ENCODE measurements at places on chromosomes 5 and 9. TPM values are rescaled to one million over a fixed set of nuclear protein-coding genes. Genes with fewer than 3 reads are reported as not detected.

MRPL50 gene
- total RNA-seq, result 21.3 TPM

PRXL2C gene
- total RNA-seq, result 7.9 TPM

MYMK gene
- total RNA-seq, result not detected

NEUROG1 gene
- not detected for total RNA-seq

HAVCR2 gene
- total RNA-seq, result 8.1 TPM

HARS2 gene
- total RNA-seq, result 68.0 TPM

SH3TC2 gene
- not detected for total RNA-seq

PDLIM4 gene
- total RNA-seq, result not detected

GRCh38 chr9:114372921-114373448, 14.8 kb downstream of the AKNA start:
- H3K27me3 ChIP-seq, result no peaks in the 10 kb centered on the region
- peak overlapping the region; percentile 61 for H3K4me3 ChIP-seq
- peak overlapping the region; percentile 92 for H3K27ac ChIP-seq
- peaks cover 93% of the 10 kb centered on the region for H3K4me1 ChIP-seq

- H3K27me3 ChIP-seq, result no peaks in the 10 kb centered on the region
- no peaks in the 10 kb centered on the region for H3K36me3 ChIP-seq
- H3K27ac ChIP-seq, result no peak overlapping the region
Observed at GRCh38 chr5:175609526-175609925, 48.3 kb upstream of the HRH2 start.

- H3K27ac ChIP-seq, result no peak overlapping the region
- H3K36me3 ChIP-seq, result no peaks in the 10 kb centered on the region
- peak overlapping the region; percentile 57 for H3K4me3 ChIP-seq
Observed at GRCh38 chr9:127396253-127396807, 639 bp upstream of the SLC2A8 start.

DNA sequence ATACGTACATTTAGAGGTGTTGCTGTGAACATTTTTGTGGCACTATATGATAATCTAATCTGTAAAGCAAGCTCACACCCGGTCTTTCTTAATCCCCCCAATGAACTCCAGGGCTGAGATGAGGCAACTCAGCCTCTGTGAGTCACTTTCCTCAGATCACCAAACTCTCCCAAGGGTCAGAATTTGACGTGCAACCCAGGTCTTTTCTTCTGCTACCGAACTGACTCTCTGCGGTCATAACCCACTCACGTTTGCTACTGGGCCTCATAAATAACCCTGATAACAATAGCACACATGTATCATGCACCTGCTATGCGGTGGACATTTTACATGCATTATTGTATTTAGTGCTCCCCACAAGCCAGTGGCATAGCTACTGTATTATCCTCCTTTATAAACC, 153.1 kb downstream of the DROSHA start:
- H3K4me3 ChIP-seq, result no peak overlapping the region
- H3K27ac ChIP-seq, result no peak overlapping the region
- H3K36me3 ChIP-seq, result no peaks in the 10 kb centered on the region
- no peak for DNase-seq
- H3K4me1 ChIP-seq, result no peaks in the 10 kb centered on the region
- peaks cover 1% of the 10 kb centered on the region for H3K27me3 ChIP-seq

DNA sequence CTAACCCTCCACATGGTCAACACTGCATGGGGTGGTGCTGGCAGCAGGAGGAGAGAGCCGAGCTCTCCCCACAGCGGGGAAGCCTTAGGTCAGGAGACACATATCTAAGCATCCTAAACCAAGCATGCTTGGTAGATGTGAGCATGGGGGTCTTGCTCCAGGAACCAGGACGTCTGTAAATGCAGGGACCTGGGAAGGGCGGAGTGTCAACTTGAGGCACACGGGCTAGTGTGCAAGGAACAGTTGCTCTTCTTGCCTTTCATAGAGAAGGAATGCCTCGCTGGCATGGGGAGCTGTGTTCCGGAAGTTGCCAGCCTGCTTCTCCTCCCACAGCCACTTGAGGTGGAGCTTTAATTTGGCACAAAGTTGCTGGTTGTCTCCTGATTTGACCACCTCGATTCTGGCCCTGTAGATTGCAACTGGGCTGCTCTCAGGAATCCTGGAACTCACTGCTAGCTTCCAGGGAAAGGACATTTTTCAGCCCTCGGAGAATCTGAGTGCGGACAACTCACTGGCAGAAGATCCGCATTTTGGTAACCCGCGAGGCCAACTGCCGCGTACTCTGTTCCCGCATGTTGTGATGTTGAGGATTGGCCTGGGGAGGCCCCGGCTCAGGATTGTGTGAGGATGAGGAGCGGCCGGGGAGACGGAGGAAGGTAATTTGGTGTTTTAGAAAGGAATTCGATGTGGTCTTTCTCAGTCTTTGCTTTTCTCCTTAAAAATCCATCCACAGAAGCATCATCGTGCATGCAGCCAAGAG, 370.3 kb upstream of the IRX1 start:
- H3K4me1 ChIP-seq, result no peaks in the 10 kb centered on the region
- no peaks in the 10 kb centered on the region for H3K36me3 ChIP-seq
- DNase-seq, result no peak
- no peaks in the 10 kb centered on the region for H3K27me3 ChIP-seq
- no peak overlapping the region for H3K27ac ChIP-seq

DNA sequence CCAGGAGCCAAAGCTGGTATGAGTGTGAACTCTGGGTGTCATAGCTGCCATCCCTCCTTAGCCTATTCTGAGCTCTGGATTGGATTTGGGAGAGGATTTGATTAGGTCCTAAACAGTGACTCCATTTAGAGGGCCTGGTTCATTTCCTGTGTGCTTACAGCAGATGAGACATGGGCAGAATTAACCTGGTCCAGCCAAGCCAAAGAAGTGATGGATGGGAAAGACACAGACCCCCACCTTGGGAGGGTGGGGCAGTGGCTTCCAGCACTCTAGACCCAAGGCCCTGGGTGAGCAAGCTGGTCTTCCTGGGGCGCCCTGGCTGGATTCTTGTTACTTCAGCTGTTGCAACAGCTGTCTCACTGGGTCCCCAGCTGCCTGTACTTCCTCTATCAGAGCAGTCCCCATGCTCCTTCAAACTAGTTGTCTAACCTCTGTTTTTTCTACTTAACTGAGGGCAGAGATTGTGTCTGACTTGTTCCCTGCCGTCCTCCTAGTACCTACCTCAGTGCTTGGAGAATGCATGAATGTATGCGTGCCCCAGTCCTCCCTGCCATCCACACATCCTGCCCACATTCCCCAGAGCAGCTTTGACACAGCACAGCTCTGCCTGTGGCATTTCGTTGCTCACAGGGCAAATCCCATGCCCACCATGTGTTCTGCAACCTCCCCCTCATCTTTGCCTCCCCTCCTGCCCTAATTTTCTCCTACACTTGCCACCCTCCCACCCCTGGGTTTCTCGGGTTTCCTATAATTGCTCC, 115.9 kb downstream of the RGS3 start:
- peaks cover 17% of the 10 kb centered on the region for H3K36me3 ChIP-seq
- H3K4me1 ChIP-seq, result peaks cover 42% of the 10 kb centered on the region

GRCh38 chr9:77848404-77848803, 183.2 kb downstream of the GNAQ start:
- no peak overlapping the region for H3K4me3 ChIP-seq
- H3K4me1 ChIP-seq, result peaks cover 40% of the 10 kb centered on the region
- no peak overlapping the region for H3K27ac ChIP-seq
- H3K27me3 ChIP-seq, result no peaks in the 10 kb centered on the region
- H3K36me3 ChIP-seq, result no peaks in the 10 kb centered on the region
- DNase-seq, result no peak

GRCh38 chr9:100370064-100370723, 17.5 kb upstream of the TEX10 start:
- no peaks in the 10 kb centered on the region for H3K27me3 ChIP-seq
- peaks cover 13% of the 10 kb centered on the region for H3K36me3 ChIP-seq
- no peaks in the 10 kb centered on the region for H3K4me1 ChIP-seq
- H3K4me3 ChIP-seq, result no peak overlapping the region
- no peak overlapping the region for H3K27ac ChIP-seq

DNA sequence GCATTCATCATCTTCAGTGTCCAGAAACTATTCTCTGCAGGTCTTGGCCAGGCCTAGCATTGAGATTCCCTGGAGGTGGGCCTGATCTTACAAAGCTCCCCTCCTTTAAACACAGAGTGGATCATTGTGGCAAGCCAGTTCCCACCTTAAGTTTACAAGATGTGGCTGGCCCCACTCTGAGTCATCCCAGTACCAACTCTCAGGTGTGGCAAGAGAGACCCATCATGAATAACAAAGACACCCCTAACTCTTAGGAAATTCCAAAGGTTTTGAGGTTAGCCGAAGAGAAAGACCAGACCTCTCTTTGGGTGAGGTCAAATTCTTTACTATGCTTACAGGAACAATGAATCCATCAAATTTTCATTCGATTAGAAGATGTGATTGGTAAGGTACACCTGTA, 78.2 kb downstream of the RFK start:
- no peak overlapping the region for H3K4me3 ChIP-seq
- peaks cover under 1% of the 10 kb centered on the region for H3K27me3 ChIP-seq
- no peaks in the 10 kb centered on the region for H3K4me1 ChIP-seq
- no peak overlapping the region for H3K27ac ChIP-seq

GRCh38 chr5:849651-850301, 1.0 kb downstream of the ZDHHC11 start:
- H3K27ac ChIP-seq, result no peak overlapping the region
- H3K27me3 ChIP-seq, result peaks cover 35% of the 10 kb centered on the region
- H3K4me3 ChIP-seq, result no peak overlapping the region
- H3K36me3 ChIP-seq, result no peaks in the 10 kb centered on the region
- no peaks in the 10 kb centered on the region for H3K4me1 ChIP-seq

- no peak for DNase-seq
- no peaks in the 10 kb centered on the region for H3K36me3 ChIP-seq
- H3K27me3 ChIP-seq, result no peaks in the 10 kb centered on the region
- peaks cover 5% of the 10 kb centered on the region for H3K4me1 ChIP-seq
- no peak overlapping the region for H3K4me3 ChIP-seq
- H3K27ac ChIP-seq, result peak overlapping the region; percentile 51
Observed at GRCh38 chr9:33106827-33107621, 30.6 kb upstream of the SMU1 start.

GRCh38 chr5:32625106-32625505, 39.7 kb downstream of the SUB1 start:
- H3K36me3 ChIP-seq, result no peaks in the 10 kb centered on the region
- no peaks in the 10 kb centered on the region for H3K4me1 ChIP-seq
- H3K4me3 ChIP-seq, result no peak overlapping the region
- H3K27me3 ChIP-seq, result peaks cover 4% of the 10 kb centered on the region
- no peak overlapping the region for H3K27ac ChIP-seq

DNA sequence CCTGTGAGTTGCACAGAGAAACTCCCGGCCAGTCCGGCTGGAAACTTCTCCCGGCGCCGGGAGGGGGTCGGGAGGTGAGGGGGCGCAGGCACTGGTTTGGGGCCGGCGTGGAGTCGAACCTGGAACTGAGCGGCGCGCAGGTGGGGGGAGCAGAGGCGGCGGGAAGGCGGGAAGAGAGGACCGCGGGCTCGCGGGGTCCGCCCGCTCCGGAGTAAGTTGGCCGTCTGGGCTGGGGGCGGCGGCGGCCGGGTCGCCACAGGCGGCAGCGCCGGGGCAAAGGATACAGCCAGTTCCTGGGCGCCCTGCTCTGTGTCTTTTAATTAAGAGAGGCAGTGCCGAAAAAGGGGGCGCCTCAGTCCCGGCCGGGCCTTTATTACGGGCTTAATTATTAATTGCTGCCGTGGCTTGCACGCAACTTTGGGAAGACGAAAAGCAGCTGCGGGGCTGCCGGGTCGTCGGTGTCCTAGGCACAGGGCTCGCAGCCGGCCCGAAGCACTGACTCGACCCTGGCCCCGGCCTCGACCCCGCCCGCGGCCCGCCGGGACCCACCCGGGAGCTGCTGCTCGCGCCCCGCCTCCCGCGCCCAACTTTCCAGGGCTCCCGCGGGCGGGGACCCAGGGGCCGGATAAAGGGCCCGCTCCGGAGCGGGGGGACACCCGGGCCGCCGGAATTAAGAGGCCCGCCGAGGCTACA, 1.1 kb downstream of the NTNG2 start:
- H3K4me3 ChIP-seq, result peak overlapping the region; percentile 88
- H3K36me3 ChIP-seq, result peaks cover 2% of the 10 kb centered on the region
- DNase-seq, result no peak

- H3K27me3 ChIP-seq, result no peaks in the 10 kb centered on the region
- H3K4me1 ChIP-seq, result no peaks in the 10 kb centered on the region
- H3K4me3 ChIP-seq, result no peak overlapping the region
- H3K36me3 ChIP-seq, result peaks cover 6% of the 10 kb centered on the region
- no peak for DNase-seq
Observed at GRCh38 chr9:15182101-15182551, 124.9 kb downstream of the TTC39B start.

- no peak overlapping the region for H3K4me3 ChIP-seq
- no peaks in the 10 kb centered on the region for H3K27me3 ChIP-seq
- no peak for DNase-seq
- H3K4me1 ChIP-seq, result peaks cover 16% of the 10 kb centered on the region
- no peak overlapping the region for H3K27ac ChIP-seq
Observed at GRCh38 chr5:81755320-81755719, 4.4 kb upstream of the SSBP2 start.

- peak; percentile 8 for DNase-seq
- H3K27me3 ChIP-seq, result peaks cover 34% of the 10 kb centered on the region
- peak within 1 kb of the TSS; percentile 75 for H3K4me3 ChIP-seq
- no peak within 1 kb of the TSS for H3K27ac ChIP-seq
- peaks cover 9% of the 10 kb centered on the region for H3K4me1 ChIP-seq
Observed at GRCh38 chr5:138752951-138753793, at the start of gene CTNNA1. CTNNA1 (plus strand) TSS chr5:138753425; CDS start chr5:138781925, 28,500 bp downstream.

DNA sequence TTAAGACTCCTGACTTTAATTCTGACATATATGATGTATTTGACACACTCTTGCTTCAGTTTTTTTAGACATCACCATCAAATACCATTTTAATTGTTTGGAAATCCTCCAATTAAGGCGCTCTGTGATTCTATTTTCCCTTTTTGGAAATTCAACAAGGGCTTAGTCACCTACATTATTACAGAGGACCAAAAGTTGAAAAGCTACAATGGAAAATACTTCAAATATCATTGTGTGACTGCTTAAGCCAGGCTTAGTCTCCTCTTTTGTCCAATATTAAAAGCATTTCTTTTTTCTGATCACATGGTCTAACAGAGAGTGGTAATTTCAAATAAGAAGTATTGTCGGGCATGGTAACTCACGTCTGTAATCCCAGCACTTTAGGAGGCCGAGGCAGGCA, 160.3 kb downstream of the CEMIP2 start:
- no peak overlapping the region for H3K27ac ChIP-seq
- DNase-seq, result no peak
- peaks cover 3% of the 10 kb centered on the region for H3K36me3 ChIP-seq
- no peaks in the 10 kb centered on the region for H3K27me3 ChIP-seq
- no peaks in the 10 kb centered on the region for H3K4me1 ChIP-seq

- no peaks in the 10 kb centered on the region for H3K4me1 ChIP-seq
- peaks cover 9% of the 10 kb centered on the region for H3K27me3 ChIP-seq
- no peak overlapping the region for H3K4me3 ChIP-seq
- no peak for DNase-seq
- H3K36me3 ChIP-seq, result no peaks in the 10 kb centered on the region
Observed at GRCh38 chr5:133531178-133531577, 81.2 kb downstream of the FSTL4 start.

All from naive thymus-derived CD8-positive, alpha-beta T cell (primary cell).